ENCODE measurements at places on chromosomes 5 and 9.

DNA sequence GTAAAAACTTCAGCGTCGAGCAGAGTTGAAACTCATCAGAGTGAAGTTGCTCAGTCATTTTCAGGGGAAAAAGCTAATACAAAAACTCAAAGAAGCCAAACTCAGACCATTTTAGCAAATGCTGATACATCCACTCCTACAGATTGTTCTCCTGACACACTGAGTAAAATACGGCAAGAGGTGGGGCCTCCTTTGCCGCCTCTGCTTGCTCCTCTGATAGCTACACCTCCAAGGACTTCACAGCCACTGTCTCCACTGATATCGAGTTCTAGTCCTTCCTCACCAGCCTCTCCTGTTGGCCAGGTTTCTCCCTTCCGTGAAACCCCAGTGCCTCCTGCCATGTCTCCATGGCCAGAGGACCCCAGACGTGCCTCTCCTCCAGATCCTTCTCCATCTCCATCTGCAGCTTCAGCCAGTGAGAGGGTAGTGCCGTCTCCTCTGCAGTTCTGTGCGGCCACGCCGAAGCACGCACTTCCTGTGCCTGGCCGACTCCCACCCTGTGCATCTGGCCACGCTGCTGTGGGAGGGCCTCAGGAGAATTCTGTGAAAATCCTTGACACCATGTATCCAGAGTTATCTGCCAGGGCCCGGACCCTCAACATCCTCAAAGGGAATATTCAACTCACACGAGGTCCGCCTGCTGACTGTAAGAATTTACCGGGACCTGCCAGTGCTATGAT, 41.7 kb downstream of the ICE1 start:
- DNase-seq, result no peak

DNA sequence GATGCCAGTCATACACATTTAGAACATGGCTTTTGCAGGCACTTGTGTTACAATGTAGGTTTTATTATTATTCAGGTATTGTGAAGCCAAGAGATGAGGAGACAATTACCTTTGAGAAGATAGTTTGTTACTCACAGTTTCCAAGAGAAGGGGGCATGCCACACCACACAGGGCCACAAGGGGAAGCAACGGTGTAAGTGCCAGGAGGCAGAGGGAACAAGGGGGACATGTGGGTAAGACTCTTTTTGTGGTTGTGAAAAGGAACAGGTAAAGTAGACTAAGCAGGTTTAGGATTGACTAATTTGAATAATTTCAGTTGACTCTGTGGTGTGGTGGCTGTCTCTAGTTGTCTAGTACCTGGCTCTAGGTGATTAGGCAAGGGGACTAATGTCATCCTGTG, 191.2 kb downstream of the TRPM6 start:
- DNase-seq, result no peak

- DNase-seq, result no peak
Measured at GRCh38 chr9:27165670-27166069, 56.6 kb downstream of the TEK start.

- DNase-seq, result no peak
Measured at GRCh38 chr9:116160676-116161571, 7.3 kb downstream of the PAPPA start.

GRCh38 chr5:76610196-76610595, 13.0 kb downstream of the F2RL2 start:
- DNase-seq, result no peak

GRCh38 chr5:31479706-31480105, 52.2 kb downstream of the DROSHA start:
- no peak for DNase-seq

GRCh38 chr5:110099572-110099971, 409.8 kb downstream of the MAN2A1 start:
- no peak for DNase-seq

- no peak for DNase-seq
Measured at GRCh38 chr9:83473488-83473971, 64.7 kb downstream of the FRMD3 start.

DNA sequence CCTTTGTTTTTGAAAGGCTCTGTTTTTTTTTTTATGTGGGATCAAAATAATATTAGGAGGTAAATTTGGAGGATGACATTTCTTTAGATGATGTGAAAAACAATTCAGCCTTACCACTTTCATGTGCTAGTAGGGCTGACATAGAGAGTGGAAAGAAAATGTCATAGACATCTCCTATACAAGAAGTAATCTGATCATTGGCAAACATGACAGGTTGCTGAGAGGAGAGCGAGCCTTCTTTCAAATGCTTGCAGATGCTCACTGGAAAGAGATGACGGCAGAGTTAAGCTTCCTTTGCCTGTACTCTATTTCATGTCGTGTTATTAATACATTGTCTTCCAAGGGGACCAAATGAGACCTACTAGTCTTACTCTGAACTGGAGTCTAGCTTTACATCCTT, 160.1 kb upstream of the DAP start:
- no peak for DNase-seq

- peak; percentile 73 for DNase-seq
Measured at GRCh38 chr5:54905942-54906537, 79.4 kb downstream of the ESM1 start.

GRCh38 chr9:3865141-3865772, 339.5 kb upstream of the RFX3 start:
- no peak for DNase-seq

GRCh38 chr5:132256086-132256782, 1.3 kb upstream of the PDLIM4 start:
- DNase-seq, result peak; percentile 0

DNA sequence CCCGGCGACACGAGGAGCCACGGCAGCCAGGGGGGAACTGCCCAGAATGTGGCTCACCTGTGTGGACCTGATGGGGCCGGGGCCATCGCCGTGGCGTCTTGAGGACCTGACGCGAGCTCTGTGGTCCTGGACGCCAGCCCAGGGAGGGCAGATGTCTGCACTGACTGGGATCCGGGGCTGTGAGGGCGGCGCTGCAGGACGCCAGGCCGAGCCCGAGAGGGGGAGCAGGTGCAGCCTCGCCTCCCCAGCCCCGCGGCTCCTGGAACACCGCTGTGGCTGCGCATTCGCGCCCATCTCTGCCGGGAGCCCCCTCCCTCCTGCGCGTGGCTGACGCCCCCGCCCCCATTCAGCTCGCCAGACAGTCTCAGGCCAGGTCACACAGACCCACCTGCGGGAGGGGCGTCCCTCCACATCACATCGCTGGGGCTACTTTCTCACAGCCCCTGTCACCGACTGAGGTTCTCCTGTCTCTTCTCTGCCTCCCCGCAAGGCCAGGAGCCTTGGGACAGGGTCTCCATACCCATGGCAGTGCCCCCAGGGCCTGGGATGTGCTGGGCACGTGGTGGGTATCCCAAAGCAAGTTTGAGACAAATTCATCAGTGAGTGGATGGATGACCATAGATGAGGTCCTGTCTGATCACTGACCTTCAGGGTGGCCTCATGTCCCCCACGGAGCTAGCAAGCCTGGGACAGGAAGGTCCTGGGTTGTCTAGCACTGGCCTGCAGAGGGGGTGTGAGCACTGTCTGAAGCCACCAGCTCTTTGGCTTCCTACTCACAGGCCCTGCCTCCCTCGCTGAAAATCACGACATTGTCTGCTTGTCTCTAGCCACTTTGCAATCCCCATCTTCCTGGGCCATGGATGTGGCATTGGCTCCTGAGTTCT, 47.3 kb downstream of the RASGEF1C start:
- DNase-seq, result no peak

DNA sequence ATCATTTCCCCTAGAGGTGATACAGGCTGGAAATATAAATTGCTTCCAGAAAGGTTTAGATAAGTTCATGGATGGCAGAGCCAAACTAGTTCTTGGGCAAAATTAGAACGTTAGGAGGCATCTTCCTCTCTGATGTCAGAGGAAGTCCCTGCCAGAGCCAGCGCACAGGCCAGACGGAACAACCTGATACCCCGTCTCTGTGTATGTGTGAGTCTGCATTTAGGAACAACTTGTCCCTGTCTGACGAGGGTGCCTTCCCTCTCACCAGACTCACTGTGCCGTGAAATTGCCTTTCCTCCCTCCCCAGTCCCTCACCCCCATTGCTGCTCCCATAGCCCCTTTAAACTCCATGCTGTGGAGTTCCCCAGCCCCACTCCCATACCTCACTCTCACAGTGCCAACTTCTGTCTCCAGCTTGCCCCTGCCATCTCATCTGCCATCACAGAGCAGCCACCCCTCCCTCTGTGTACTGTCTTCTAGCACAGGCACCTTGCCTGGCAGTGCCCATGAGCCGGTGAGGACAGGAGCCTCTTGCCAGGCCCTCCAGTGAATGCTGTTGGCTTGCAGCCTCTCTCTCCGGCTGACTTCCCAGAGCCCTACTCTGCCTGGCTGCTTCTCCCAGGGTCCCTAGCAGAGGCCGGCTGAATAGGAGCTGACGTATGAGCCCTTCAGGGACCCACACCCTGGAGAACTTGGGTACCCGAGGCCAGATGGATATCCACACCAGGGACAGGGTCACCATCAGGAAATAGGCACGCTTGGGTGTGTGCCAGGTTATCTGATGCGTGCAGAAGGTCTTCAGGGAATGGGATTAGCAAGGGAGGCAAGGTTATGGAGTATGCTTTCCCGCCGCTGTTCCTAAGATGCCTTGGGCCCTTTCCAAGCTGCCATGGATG, 26.7 kb downstream of the UNC5A start:
- no peak for DNase-seq

- no peak for DNase-seq
Measured at GRCh38 chr9:77438653-77439052, 209.5 kb downstream of the GNA14 start.

GRCh38 chr5:96327722-96328121, 105.3 kb downstream of the PCSK1 start:
- no peak for DNase-seq

DNA sequence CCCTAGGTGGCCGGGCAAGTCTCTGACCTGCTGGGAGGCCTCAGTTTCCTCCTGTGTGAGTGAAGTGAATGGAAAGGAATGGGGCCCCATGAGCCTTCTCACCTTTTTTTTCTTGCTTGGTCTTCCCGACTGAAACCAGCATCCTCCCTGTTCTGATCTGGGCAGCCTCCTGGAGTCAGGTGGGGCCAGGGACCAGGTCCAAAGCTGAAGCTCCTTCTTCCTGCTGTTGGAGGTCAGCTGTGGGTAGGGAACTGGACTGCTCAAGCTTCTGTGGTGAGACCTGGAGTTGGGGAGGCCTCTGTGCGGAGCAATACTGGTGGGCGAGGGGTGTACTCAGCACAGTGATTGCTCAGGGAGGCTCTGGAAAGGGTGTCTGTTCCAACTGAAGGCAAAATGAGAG, 99.7 kb downstream of the PCSK1 start:
- no peak for DNase-seq

All from HAP-1 (cell line).